ENCODE measurements at places on chromosomes 12 and 14. TPM values are rescaled to one million over a fixed set of nuclear protein-coding genes. Genes with fewer than 3 reads are reported as not detected.

The HOXC12 gene
- 6.0 TPM for total RNA-seq

The FSCB gene
- total RNA-seq, result not detected

The VWF gene
- total RNA-seq, result not detected

The EMP1 gene
- total RNA-seq, result 250 TPM

The SIX6 gene
- total RNA-seq, result 0.12 TPM

The PRPH gene
- not detected for total RNA-seq

The SERPINA3 gene
- not detected for total RNA-seq

The SIRT4 gene
- 1.8 TPM for total RNA-seq

The PPP4R4 gene
- total RNA-seq, result 17.6 TPM

The NANOG gene
- total RNA-seq, result not detected

The BAG5 gene
- total RNA-seq, result 23.5 TPM

The BIN2 gene
- total RNA-seq, result not detected

The DGLUCY gene
- 28.8 TPM for total RNA-seq

The E2F7 gene
- total RNA-seq, result 19.9 TPM

The MAP4K5 gene
- total RNA-seq, result 175 TPM

The RTN1 gene
- total RNA-seq, result 2.4 TPM

The DPY19L2 gene
- total RNA-seq, result 4.5 TPM

The TPPP2 gene
- total RNA-seq, result not detected

The TM9SF1 gene
- total RNA-seq, result 91.9 TPM

The SCARB1 gene
- 4.1 TPM for total RNA-seq

The B3GNT4 gene
- not detected for total RNA-seq

The P2RX4 gene
- total RNA-seq, result 11.7 TPM

The PTGDR gene
- not detected for total RNA-seq

The DIO2 gene
- total RNA-seq, result 3.5 TPM

The SLC5A8 gene
- not detected for total RNA-seq

The ARHGEF25 gene
- 5.6 TPM for total RNA-seq

The INHBC gene
- total RNA-seq, result not detected

The ACSM4 gene
- total RNA-seq, result not detected

The KRT77 gene
- not detected for total RNA-seq

The ALKBH2 gene
- 29.4 TPM for total RNA-seq

The FOXG1 gene
- total RNA-seq, result 1.8 TPM

The C2CD5 gene
- 14.0 TPM for total RNA-seq

The NKX2-1 gene
- total RNA-seq, result 4.7 TPM

The MIS18BP1 gene
- 31.2 TPM for total RNA-seq

The NCOR2 gene
- 57.9 TPM for total RNA-seq

The CMTM5 gene
- not detected for total RNA-seq

The TEAD4 gene
- 27.3 TPM for total RNA-seq

The TOMM20L gene
- total RNA-seq, result not detected

The C3AR1 gene
- total RNA-seq, result 0.40 TPM

The AQP5 gene
- not detected for total RNA-seq

The ADAMTS20 gene
- total RNA-seq, result not detected

The CCDC177 gene
- not detected for total RNA-seq

The BBOF1 gene
- 5.3 TPM for total RNA-seq

The IFNG-AS1 gene
- total RNA-seq, result not detected

The LRRC23 gene
- total RNA-seq, result 16.1 TPM

The NELL2 gene
- 19.9 TPM for total RNA-seq

The CLEC2A gene
- not detected for total RNA-seq

The DPF3 gene
- 6.4 TPM for total RNA-seq

The TRHDE gene
- 7.9 TPM for total RNA-seq

The HVCN1 gene
- not detected for total RNA-seq

The NCAPD2 gene
- total RNA-seq, result 95.2 TPM

The LYZ gene
- total RNA-seq, result not detected

The IFNG gene
- total RNA-seq, result not detected

The DEGS2 gene
- total RNA-seq, result not detected
